ENCODE measurements at places on chromosomes 3 and 15.

DNA sequence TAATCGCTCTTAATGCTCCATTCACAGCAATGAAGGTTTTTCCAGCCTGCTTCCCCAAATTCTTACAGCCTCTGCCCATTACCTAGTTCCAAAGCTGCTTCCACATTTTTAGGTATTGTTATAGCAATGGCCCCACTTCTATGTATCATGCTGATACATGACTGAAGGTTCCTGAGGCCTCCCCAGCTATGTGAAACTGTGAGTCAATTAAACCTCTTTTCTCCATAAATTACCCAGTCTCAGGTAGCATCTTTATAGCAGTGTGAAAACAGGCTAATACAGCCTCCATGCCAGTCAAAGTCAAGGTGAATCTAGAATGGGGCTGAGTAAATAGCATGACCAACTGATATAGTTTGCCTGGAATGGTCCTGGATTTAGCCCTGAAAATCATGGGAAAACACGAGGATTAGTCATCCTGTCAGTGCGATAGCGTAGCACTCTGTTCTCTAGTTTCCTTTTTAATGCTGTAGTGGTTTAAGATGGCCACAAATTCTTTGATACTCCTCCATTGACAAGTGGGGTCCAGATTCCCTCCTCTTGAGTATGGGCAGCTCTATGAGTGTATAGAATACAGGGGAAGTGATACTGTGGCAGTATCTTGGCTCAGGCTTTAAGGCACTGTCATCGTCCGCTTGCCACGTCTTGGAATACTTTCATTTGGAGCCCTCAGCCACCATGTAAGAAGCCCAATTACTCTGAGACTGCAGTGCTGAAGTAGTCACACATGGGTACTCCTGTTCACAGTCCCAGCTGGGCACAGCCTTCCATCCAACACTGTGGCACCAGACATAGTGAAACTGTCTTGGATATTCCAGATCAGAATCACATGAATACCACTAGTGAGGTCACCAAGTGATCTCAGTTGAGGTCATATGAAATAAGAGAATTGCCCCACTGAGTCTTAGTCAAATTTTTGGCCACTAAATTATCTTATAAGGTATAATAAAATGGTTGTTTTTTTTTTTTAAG lies 94.0 kb upstream of the PLCL2 start:
- DNase-seq, result no peak

DNA sequence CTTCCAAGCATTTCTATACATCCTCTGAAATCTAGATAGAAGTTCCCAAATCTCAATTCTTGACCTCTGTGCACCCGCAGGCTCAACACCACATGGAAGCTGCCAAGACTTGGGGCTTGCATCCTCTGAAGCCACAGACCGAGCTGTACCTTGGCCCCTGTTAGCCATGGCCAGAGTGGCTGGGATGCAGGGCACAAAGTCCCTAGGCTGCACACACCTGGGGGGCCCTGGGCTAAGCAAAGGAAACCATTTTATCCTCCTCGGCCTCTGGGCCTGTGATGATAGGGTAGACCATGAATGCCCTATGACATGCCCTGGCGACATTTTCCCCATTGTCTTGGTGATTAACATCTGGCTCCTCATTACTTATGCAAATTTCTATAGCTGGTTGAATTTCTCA lies 97.1 kb upstream of the CCDC39 start:
- no peak for DNase-seq

DNA sequence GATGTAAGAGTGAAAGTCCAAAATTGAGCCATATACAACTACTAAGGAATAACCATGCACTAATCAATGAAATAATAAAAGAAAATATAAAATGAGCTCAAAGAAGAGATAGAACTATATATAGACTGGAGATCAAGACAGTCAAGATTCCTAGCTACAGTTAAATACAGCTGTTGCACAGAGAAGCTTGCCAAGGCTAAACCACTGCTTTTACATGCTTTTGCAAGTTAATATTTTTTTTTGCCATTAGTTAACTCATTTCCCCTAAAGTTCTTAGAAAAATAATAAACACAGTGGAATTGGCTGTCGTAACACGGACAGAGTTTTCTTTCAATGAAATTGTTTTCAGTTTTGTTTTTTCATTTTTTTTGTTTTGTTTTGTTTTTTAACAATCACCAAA lies 123.0 kb downstream of the VGLL3 start:
- no peak for DNase-seq

DNA sequence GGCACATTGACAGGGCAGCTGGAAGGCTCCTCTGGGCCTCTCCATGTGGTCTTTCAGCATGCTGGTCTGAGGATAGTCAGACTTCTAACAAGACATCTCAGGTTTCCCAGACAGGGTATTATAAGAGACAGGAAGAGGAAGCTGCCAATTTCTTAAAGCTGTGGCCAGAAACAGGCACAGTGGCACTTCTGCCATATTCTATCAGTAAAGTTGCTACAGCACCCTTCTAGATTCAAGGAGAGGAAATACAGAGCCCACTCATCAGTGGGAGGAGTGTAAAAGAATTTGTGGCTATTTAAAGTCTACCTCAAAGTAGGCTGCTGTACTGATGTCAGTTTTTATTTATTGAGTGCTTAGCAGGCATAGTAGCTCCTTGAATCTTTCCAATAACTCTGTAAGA lies 55.5 kb downstream of the BTD start:
- no peak for DNase-seq

DNA sequence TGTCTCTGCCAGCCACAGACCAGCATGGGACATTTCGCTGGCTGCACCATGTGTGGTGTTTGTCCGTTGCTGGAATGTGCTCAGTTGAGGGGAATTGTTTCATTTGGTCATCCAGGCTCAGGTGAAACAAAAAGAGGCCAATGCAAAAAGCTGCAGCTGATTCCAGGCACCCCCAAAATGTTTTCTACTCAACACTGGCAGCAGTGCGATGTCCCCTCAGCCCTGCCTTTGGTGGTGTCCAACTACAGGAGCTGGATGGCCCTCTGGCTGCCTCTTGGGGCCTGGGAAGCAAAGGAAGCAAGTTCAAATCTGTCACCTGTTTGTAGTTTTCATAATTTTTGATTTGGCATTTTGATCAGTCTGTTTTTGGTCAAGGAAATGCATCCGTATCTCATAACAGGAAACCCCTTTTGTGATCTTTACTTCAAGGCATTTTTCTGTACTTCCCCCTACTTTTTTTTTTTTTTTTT lies 141.8 kb downstream of the EEFSEC start:
- no peak for DNase-seq

DNA sequence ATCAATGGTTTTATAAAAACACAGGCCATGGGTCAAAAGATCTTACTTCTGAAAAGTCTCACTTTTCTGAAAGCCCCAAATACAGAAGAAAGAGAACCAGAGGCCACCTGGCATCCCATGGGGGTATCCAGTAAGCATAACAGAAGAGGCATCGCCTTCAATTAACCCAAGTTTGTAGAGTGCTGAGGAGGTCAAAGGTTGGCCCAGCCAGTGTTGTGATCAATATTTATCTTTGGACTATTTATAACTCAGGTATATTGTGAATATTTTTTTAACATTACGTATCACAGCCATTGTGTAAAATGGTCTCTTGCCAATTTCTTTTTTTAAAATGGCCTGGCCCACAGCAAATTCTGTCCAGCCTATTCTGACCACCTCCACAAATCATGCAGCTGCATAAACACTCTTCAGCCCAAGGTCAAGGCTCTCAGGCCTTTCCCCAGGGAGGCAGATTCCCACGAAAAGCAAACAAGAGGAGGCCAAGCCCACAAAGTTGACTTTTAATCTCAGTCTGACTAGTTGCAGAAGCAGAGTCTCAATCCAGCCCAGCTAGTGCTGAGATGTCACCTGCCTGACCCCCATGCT lies 26.2 kb upstream of the SPTBN5 start:
- DNase-seq, result no peak

Measured in NCI-H2029 treated with DMSO at 0.1 percent for 48 hours (cell line).